ENCODE measurements at places on chromosomes 7 and 10.

GRCh38 chr10:121835376-121835775, 92.5 kb downstream of the ATE1 start:
- no peak for DNase-seq

GRCh38 chr7:140039066-140039465, 23.7 kb downstream of the PARP12 start:
- DNase-seq: no peak

DNA sequence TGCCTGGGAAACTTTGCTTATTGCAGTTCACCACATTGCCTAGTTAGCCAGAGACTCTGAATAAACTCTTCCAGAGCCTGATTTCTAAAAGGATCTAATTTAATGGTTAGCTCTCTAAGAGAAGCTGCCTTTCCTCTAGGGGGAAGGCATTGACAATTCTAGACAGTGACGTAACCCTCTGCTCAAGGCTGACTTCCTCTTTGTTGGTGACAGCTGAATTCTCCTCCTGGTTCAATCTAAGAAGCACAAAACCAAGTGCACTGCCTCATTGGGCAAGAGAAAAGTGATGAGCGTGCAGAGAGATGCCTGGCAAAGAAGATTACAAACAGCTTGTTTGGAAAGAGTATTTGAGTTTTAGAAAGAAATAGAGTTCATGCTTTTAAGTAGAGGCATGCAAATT, 102.7 kb downstream of the MACC1 start:
- DNase-seq: no peak

DNA sequence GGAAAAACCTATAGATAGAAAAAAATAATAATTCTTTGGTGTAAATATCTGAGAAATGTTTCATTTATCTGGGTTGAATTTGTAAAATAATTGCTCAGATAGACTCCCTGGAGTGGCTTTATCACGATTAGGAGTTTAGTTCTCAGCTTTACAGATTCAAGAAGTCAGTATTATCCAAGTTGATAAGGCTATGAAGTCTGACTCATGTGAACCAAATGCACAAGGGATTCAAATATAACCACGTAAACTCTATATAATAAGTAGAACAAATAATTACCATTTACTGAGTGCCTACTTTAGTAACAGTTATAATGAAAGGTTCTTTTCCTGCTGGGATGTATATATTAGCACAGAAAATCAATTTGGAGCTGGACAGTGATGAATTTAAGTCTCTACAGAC, 290.4 kb downstream of the PRKG1 start:
- DNase-seq: no peak

GRCh38 chr7:7054252-7054830, 128.0 kb upstream of the C1GALT1 start:
- no peak for DNase-seq

GRCh38 chr7:6273380-6273837, 985 bp upstream of the CYTH3 start:
- no peak for DNase-seq

- no peak for DNase-seq
These were observed 461 bp upstream of the HTRA1 start for GRCh38 chr10:122460891-122461293.

DNA sequence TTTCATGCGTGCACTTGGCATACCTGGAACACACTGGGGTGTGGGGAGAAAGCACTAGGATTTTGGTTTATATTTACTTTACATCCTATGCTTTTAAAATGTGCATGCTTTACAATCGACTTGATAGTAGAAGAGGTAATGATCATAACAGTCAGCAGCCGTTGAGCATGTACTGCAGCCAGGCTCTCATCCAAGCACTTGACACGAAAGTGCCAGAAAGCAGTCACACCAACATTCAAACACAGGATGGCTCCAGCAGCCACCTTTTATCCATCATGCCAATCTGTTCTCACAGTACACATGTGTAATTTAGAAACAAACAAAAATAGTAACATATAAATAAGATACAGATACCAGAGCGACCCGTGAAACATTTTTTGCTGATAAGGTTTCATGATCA, 1.2 kb upstream of the FAM241B start:
- no peak for DNase-seq

GRCh38 chr10:96496281-96496925, 17.3 kb downstream of the TLL2 start:
- DNase-seq: no peak

GRCh38 chr7:17132726-17133125, 165.7 kb upstream of the AHR start:
- no peak for DNase-seq

- DNase-seq: no peak
These were observed 45.4 kb upstream of the MYO3A start for GRCh38 chr10:25888627-25889026.

GRCh38 chr7:27739301-27739908, 557 bp upstream of the TAX1BP1 start:
- peak; percentile 1 for DNase-seq

- no peak for DNase-seq
These were observed 27.4 kb downstream of the PILRA start for GRCh38 chr7:100400656-100401055.

DNA sequence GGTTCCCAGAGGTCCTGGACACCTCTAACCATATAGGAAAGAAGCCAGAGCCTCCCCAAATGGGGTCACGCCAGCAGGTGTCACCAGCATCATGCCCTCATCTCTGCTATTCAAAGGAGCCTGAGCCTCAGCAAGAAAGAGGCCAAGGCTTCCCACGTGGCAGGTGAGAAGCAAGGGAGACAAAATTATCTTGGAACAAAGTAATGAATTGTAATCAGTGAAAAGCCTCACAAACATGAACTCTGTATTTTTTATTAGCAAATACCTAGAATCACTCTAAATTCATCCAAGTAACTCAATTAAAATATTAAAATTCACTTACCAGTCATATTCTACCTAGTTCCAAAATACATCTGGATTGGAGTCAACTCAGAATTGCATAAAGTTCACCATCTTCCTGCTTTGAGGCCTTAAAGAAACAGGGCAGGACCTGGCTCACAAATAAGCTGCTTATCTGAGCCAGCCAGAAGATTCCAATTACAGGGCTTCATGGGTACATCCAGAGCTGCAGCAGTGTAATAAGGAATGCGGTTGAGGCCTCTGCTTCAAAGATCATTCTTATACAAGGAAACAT, 68.7 kb downstream of the SGMS1 start:
- no peak for DNase-seq

- no peak for DNase-seq
These were observed 787.0 kb upstream of the C7orf33 start for GRCh38 chr7:147803606-147804005.

DNA sequence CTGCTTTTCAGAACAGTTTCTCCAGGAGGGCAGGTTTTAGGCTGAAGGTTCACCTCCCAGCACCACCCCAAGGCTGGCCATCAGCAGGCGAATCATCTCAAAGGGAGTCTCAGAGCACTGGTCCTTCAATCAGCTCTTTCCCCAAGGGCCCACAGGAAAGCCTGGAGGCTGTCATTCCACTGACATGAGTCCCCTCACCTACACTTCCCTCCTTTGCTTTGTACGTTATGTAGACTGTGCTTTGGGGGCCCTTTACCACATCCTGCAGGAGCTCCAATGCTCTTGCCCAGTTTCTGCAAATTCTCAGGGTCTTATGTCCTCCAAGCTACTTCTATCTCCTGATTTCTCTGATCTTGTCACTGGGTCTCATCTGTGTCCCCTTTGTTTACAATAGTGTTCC, 15.4 kb downstream of the WDFY4 start:
- DNase-seq: no peak

DNA sequence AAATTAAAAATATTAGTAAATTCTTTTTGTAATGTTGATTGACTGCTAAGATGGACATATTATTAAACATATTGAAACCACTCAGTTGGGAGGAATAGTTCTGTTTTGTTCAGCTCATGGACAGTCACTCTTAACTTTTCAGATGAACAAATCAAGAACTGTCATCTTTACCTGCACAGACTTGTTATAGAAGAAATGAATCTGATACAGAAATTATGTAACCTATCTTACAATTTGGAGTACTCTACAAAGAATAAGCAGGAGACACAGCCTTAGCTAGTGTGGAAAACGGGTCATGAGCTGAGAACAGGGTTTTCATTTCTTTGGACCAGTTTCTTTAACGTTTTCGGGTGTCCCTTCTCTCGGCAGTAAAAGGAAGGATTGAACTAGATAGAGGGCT, 1.2 kb upstream of the ANLN start:
- no peak for DNase-seq

GRCh38 chr10:77163670-77164348, 473.8 kb downstream of the KCNMA1 start:
- DNase-seq: no peak

DNA sequence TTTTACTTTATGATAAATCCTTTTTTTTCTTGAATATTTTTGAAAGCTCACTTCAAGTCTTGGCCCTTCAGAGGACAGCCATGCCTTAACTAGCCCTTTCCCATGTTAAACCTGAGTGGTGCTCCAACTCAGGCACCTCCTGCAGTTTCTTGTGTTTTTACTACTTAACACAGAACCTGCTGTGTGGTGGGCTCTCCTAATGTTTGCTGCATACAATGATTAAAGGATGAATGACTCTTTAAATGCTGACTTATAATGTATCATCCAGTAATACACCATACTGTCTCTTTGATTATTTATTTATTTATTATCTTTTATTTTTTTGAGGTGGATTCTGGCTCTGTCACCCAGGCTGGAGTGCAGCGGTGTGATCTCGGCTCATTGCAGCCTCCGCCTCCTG, 179.4 kb downstream of the SEMA3E start:
- no peak for DNase-seq

- no peak for DNase-seq
These were observed 9.0 kb downstream of the AEBP1 start for GRCh38 chr7:44112997-44113763.

GRCh38 chr7:2214636-2215035, 18.1 kb downstream of the MAD1L1 start:
- no peak for DNase-seq

GRCh38 chr10:1504940-1505339, 232.4 kb downstream of the ADARB2 start:
- DNase-seq: no peak

GRCh38 chr7:107874605-107875446, 16.2 kb upstream of the DLD start:
- no peak for DNase-seq

GRCh38 chr7:76423666-76424412, 911 bp upstream of the ZP3 start:
- no peak for DNase-seq

GRCh38 chr7:38507384-38507783, 123.8 kb downstream of the AMPH start:
- DNase-seq: no peak

GRCh38 chr7:135111379-135111778, 36.5 kb upstream of the TMEM140 start:
- DNase-seq: no peak

DNA sequence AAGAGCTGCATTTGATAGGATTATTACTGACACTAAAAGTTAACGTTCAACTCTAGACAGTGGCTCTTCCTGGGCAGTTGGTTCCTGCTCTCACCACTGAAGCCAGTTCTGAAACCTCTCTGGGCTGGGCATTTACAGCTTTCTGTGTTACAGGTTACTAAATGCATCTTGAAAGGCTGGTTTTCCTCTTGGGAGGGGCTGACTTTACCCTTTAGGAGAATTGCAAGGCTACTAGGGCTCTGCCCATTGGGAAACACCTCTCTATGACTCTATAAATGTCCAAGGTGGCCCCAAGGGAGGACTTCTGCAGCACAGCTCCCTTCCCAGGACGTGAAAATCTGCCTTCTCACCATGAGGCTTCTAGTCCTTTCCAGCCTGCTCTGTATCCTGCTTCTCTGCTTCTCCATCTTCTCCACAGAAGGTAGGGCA, at the start of gene GPR15LG:
Gene GPR15LG, plus strand, starts transcription at position 301 of the 429 bp plus-strand sequence. Its CDS starts 51 bp downstream, at position 352.
- no peak for DNase-seq

DNA sequence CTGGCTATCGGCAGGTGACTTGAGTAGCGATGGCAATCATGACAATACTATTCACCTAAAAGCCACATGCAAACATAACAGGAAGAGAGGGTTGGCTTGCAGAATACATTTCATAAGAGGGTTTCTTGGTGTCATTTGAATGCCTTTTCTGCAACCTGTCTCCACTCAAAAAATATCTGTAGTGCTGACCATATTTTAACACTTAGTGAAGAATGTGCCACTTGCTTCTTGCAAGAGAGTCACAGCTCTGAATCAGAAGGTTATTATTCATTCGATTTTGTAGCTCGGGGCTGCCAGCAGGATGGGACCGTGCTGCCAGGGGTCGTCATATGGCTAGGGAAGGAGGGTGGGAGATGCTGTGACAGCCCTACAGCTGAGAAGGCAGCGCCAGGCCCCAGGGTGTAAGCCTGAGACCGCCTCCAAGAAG, 152.0 kb upstream of the PITRM1 start:
- no peak for DNase-seq

- DNase-seq: no peak
These were observed 50.7 kb downstream of the AKR1D1 start for GRCh38 chr7:138126928-138127327.

DNA sequence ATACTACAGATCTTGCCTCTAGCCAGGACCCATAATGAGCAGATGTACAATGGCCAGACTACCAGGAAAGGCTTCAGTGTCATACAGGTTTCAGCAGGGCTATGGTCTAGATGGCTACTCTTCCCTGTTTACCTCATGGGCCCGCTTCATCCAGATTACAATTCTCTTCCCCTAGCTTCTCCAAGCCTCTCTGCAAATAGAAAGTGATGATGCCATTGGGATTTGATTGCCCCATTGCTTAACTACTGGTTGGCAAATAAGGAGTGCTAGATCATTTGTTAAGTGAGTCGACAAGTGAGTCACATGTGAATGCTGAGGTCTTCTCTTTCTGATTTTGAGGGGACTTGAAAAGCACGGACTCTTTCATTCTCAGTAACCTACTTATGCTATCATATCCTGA, 361.5 kb upstream of the LRRTM3 start:
- no peak for DNase-seq

GRCh38 chr7:123867225-123867624, 22.3 kb downstream of the HYAL4 start:
- DNase-seq: no peak

DNA sequence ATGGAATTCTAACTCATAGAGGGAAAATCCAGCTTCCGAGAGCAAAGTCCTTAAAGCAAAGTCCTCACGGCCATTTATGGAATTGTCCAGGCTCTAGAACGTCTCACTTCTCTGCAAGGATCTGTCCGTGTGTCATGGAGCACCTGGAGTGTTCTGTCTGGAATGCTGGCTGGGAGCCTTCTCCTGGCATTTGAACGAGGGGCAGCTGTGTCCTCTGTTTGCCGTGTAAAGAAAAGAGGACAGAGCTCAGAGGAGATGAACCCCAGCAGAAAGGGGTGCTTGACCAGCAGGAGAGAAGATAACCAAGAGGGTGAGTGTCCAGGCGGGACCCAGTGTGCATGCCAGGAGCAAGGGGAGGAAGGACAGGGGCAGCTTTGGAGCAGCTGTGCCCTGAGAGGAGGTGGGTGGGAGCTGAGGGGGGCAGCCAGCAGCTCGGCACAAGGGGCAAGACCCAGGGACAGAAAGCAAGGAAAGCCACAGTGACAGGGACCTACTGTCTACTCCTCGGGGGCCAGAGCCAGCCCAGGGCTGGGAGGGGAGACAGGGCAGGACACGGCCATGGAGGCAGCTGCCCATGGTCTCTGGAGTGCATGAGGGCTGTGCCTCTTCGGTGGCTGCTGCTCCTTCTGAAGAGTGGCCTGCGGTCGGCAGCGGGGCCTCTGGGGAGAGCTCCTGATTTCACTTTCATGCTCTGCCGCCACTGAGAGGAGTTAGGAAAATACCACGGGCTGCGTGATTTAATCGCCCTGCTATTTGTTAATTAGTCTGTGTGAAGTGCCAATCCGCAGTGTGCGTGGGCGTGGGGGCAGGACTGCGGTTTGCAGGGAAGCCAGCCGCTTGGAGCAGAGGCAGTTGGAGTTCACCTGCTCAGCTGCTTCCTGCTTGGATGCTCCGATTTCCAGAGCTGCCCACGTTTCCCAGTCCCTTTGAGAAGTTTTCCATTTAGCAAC, 149.3 kb upstream of the SHH start:
- DNase-seq: no peak

- DNase-seq: no peak
These were observed 28.5 kb downstream of the CHAT start for GRCh38 chr10:49642311-49642710.

Measured in activated T-helper 1 cell treated with Interleukin-2 at 50 U/mL for 16 hours (primary cell).